ENCODE measurements at places on chromosomes 4 and X.

DNA sequence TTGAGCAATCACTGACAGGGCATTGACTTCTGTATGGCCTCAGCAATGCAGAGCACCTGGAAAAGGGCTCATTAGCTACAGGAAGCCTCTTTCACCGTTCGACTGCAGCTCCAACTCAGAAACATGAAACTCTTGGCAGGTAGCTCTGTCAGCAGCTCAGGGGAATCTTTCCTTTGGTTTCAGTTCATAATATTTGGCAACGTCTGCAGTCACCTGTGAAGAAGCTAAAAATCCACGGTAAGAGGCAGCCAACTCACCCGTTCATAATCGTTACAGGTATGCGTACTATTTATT is 354.9 kb downstream of the CAMK2D start:
- DNase-seq: no peak

- DNase-seq: no peak
Observed at GRCh38 chr4:33543941-33544450, 2700.3 kb downstream of the ARAP2 start.

DNA sequence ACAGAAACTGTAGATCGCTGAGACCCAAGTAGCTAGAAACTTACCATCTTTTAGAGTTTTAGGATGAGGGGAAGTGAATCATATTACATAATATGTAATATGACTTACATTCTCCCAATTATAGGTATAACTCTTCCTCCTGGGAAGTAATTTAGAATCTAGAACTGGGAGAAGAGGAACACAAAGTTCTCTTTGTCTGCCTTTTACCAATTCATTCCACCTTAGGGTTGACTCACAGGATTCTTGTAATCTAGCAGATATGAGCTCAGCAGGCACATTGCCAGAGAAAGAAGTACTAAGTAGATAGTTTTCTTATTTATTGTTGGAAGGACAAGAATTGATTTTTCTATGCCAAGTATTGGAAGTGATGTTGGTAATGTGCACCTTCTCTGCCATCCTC is 58.0 kb upstream of the CCSER1 start:
- no peak for DNase-seq

- no peak for DNase-seq
Observed at GRCh38 chr4:7206385-7206784, 14.0 kb downstream of the SORCS2 start.

DNA sequence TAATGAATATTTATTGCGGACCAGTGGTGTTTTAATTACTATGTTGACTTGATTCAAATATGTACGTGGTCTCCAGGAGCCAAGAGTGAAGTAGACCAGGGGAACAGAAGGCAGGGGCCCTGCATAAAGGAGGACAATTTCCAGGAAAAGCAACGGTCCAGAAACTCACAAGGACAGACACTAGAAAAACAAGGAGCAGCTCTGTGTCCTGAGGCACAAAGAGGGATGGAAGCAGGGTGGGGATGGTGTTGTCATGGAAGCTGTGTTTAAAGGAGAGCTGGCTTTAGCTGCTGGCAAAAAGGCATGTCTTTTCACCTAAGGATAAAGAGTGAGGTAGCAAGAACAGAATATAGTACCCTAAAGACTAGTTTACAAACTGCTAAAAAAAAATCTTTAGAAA is 254.1 kb upstream of the TENM3 start:
- no peak for DNase-seq

GRCh38 chr4:145177511-145177905 is 2.9 kb downstream of the OTUD4 start:
- DNase-seq: no peak

GRCh38 chrX:68443155-68443868 is 10.0 kb upstream of the OPHN1 start:
- DNase-seq: no peak

DNA sequence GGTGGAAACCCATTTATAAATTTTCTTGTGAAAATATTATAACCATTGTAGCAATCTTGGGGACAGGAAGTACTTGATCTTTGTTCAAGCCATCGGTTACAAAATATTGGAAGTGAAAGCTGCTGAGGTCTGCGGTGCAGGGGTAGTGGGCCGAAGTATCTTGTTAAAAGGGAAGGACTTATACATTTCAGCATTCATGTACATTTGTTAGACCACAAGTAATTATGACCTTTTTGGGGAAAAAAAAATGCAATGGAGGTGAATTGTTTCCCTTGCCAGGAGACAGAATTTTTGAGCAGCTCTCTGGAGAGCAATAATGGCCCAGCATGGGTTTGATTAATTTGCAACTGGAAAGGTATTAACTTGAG is 121.3 kb downstream of the EGF start:
- no peak for DNase-seq

DNA sequence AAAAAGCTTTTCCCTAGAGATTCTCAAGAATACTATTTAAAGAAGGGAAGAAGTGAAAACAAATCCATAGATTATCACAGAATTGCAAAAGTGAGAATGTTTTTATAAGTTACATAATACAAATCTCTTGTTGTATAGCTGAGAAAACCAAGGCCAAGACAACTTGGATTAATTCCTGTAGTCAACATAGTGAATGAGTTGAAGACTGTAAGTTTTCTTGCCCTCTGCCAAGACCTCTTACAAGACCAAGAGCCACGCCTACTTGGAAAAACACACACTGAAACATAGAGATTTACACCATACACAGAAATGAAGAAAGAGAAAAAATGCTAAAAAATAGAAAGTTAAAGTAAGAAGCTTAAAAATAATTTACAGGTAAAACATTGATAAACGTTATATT is 2024.0 kb downstream of the PCDH7 start:
- DNase-seq: peak; percentile 2

GRCh38 chr4:47733302-47734175 is 104.3 kb downstream of the CORIN start:
- no peak for DNase-seq

- no peak for DNase-seq
Observed at GRCh38 chrX:120512627-120513026, 43.5 kb upstream of the LAMP2 start.

GRCh38 chr4:83201761-83202160 is 82.8 kb downstream of the COQ2 start:
- no peak for DNase-seq

DNA sequence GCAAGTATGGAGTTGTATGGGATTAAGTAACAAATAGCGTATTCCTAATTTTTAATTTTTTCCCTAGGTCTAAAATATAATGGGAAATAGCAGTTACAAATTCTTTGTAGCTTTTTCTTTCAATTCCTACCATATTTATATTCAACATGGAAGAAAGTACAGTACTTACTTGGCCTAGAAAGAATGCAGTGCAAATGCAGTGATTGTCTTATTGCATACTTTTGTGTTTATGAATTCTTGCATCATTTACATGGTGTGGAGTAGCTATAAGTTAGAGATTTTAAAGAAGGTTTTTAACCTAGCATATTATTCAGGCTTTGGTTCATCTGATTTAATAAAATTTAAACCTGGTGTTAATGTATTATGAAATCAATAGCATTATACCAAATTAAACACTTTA is 263.3 kb downstream of the BMPR1B start:
- no peak for DNase-seq

- no peak for DNase-seq
Observed at GRCh38 chrX:153513265-153513664, 4.2 kb upstream of the ATP2B3 start.

DNA sequence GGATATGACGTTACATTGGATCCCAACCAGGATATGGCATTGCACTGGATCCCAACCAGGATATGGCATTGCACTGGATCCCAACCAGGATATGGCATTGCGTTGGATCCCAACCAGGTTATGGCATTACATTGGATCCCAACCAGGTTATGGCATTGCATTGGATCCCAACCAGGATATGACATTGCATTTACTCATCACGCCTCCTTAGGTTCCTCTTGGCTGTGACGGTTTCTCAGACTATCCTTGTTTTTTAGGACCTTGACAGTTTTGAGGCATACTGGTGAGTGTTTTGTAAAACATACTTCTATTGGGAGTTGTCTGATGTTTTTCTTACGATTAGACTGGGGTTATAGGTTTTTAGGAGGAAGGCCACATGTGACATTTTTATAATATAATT is 5.4 kb upstream of the ACSL1 start:
- no peak for DNase-seq

DNA sequence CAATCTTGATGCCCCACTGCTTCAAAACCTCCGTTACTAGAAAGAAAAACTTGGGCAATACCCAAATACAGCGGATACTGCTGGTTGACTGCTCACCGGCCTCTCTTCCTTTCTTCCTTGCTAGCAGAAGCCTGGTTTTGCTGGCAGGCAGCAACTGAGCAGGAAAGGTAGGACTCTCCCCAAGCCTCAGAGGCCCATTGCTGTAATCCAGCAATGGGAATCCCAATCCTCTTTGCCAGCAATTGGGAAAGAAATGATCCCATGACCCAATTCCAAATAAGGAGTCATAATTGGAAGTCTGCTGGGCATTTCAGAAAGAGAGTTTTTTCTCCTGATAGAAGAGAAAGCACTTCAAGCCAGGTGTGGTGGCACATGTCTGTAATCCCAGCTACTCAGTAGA is 394.5 kb downstream of the BCOR start:
- DNase-seq: no peak

DNA sequence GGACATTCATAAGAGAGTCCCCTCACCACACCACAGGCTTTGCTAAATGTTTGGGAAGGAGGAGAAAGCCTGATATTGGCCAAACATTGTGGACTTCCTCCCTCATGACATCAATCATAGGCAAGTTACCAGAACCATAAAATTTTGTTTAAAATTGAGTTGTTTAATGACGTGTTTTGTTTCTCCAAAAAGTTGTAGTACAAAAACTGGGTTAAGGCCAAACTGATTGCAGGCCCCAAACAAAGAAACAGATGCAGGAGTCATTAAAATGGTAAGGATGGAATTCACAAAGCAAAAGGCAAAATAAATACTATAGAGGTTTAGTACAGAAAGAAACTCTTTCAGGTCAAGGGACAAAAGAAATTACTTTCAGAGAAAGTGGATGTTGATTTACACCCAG is 3.9 kb upstream of the ODAM start:
- DNase-seq: no peak

DNA sequence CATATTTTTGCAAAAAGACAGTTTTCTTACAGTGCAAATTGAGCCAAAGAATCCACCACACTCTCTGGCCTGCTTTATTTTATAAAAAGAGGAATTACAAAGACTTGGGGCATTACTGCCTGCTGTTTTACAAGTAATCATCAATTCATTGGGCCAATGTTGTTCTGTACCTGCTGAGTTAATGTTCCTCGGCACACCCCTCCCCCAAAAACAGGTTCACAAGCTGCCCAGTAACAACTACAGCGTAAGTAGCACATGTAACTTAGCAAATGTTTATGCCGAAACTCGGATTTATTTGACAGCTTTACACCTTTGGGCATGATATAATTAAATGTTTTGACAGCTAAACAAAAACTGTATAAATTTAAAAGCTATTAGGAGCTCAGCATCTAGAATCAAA is 214.6 kb upstream of the MAB21L2 start:
- DNase-seq: no peak

DNA sequence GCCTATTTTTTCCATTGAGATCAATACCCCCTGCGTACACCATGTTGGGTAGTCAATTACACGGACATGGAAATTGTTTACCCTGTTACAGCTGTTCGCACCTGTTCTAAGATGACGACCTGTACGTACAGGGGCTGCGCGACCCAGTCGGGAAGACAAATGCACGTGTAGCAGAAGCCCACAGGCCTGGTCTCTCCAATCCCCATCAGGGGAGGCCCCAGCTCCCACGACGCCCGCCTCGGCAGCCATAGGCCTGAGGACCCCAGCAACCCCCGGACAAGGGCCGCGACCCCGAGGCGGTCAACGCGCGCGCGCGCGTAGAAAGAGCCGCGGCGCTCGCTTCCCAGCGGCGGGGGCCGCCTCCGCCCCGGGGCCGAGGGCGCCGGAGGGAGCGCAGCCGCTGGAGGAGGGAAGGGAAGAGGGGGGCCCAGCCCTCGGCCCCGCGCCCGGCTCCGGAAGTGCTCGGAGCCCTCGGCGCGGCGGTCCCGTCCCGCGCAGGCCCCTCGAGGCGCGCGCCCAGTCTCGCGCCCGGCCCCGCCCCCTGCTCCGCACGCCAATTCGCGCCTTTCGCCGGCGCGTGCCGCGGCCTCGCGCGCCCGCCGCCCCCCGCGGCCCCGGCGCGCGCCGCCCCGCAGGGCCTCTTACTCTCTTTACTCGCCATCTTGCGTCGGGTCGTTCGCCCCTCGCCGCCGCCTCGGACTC is 618 bp downstream of the RBBP7 start:
- DNase-seq: no peak

DNA sequence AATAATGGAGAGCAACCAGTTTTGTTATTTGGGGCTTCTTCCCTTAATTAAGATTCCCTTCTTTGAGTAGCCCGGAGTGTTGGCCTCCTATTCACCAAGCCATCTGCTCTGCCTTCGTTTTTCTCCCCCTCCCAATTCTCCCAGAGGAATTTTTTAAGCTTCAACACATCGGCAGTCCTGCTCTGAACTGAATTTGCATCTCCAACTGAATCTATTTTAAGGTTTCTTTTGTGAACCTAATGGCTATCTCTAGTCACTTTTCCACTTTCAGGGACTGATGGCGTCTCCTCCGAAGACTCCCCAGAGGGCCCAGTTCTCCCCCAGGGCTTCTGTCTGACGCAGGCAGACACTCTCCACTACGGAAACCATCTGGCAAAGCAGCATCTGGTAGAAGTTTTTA is 280.2 kb downstream of the ADGRA3 start:
- DNase-seq: no peak

DNA sequence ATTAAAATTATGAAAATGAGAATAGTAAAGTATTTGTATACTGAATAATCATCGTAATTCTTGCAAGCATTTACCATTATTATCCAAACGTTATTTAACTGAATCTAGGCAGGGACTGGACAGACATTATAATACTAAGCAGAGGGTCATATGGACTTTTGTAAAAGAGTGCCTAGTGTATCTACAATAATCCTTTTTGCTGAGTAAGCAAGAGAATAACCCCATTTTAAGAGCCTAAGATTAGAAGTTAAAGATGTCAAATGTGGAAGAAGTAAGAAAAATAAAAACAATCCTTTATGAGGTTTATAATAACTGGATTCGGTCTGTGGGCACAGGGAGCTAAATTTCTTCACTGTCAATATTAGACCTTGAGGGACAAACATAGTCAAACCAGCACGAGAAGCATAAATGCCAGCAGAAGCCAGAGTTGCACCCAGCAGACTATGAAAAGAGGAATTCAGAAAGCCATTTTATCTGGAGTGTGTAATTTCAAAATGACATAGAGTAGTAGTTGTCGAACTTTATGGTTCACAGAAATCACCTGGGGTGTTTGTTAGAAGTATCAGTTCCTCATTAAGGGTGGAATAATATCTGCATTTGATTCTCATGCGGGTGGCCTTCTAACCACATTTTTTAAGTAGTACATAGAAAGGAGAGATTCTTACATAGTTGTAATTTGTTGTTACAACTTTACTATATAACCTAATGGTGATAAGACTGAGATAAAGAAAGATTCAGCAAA is 39.7 kb upstream of the DCLK2 start:
- no peak for DNase-seq

GRCh38 chrX:41332408-41333002 is 1.5 kb upstream of the DDX3X start:
- peak; percentile 1 for DNase-seq
